PC-9 (cell line): ENCODE measurements at places on chromosomes 7 and 10. TPM values are rescaled to one million over a fixed set of nuclear protein-coding genes. Genes with fewer than 3 reads are reported as not detected.

The UNCX gene
- total RNA-seq, result not detected in 2 replicates

The ZNF22 gene
- 22.4 and 29.9 TPM in 2 replicates for total RNA-seq

DNA sequence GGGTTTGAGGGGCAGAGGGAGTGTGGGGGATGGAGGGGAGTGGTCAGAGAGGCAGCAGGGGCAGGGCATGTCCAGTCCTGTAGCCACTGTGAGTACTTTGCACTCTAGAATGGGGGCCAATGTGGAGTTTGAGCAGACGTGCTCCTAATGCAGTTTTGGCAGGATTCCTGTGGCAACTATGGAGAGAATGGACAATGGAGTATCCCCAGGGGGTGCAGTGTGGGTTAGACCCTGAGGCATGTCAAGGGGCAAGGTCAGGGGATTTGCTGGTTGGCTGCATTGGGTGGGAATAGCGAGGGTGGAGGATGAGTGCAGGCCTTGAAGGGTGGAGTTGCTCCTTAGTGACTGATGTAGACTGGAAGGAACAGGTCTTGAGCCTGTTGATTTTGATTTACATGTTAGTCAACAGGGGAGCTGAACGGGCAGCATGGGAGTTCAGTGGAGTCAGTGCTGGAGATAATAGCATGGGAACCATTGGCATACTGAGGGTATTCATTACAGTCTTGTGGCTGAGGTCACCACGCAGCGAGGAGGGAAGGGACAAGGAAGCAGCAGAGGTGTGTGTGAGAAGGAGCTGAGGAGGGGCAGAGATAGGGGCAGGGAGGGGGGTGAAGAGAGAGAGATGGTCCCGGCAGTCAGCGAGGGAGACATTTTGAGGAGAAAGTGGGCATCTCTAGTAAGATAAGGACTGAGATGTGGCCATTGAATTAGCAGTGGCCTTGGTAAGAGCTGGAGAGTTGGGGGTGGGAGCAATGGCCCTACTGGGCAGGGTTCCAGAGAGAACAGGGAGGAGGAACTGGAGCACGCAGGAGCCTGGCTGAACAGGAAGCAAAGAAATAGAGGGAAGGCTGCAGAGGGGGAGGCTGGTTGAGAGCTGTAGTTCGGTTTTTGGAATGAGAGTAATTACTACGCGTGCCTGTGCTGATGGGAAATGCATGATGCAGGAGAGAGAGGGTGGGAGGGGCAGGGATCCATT lies 112.7 kb downstream of the CCNY start:
- no peaks in the 10 kb centered on the region for H3K27me3 ChIP-seq
- no peaks in the 10 kb centered on the region for H3K36me3 ChIP-seq
- peaks cover 36% of the 10 kb centered on the region for H3K4me1 ChIP-seq
- H3K4me3 ChIP-seq, result peak overlapping the region; percentile 52; the same call in 1 of the 2 replicates
- peak overlapping the region; percentile 95 for H3K27ac ChIP-seq
- no peak for DNase-seq

GRCh38 chr7:19982841-19983835 lies 209.7 kb upstream of the TMEM196 start:
- no peak overlapping the region for H3K4me3 ChIP-seq
- H3K36me3 ChIP-seq, result no peaks in the 10 kb centered on the region
- DNase-seq, result peak; percentile 44
- H3K27ac ChIP-seq, result no peak overlapping the region
- no peaks in the 10 kb centered on the region for H3K27me3 ChIP-seq

GRCh38 chr10:34780818-34781380 lies 34.2 kb downstream of the PARD3 start:
- H3K4me3 ChIP-seq, result no peak overlapping the region
- H3K27ac ChIP-seq, result no peak overlapping the region
- H3K4me1 ChIP-seq, result no peaks in the 10 kb centered on the region; the same call in 1 of the 2 replicates
- no peaks in the 10 kb centered on the region for H3K27me3 ChIP-seq
- no peak for DNase-seq
